ENCODE measurements at places on chromosomes 5 and 9. TPM values are rescaled to one million over a fixed set of nuclear protein-coding genes. Genes with fewer than 3 reads are reported as not detected.

DNA sequence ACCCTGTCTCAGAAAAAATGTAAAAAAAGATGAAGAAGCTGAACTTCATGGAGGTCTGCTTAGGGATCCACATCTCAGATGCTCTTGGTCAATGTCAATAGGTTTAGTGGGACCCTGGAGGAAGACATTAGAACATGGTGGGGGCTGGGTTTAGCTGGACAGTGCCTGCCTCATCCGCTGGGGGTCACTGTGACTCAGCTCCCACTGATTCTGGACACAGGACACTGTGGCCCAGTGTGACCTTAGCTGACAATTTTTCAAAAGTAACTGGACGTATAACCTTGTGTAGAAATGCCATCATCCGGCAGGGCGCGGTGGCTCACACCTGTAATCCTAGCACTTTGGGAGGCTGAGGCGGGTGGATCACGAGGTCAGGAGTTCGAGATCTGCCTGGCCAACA is 7.3 kb upstream of the HNRNPAB start:
- DNase-seq, result no peak

- no peak for DNase-seq
Observed at GRCh38 chr5:68266457-68266856, 50.9 kb downstream of the PIK3R1 start.

DNA sequence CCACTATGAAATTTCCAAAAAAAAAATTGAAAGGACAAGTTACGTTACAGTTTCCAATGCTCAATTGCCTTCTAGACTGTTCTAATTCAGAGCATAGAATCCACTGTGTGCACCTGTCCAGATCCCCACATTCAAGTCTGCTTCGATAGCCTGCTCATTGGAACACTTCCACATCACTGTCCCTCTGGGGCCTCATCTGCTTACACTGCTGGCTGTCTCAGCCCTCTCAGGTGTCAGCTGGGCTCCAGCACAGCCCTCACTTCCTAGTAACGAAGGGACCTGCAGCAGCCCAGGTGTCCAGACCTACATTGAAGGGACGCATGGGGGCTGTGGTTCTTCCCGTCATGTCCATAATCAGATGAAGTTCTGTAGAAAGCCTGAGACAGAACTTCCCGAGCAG is 94.3 kb upstream of the EMB start:
- no peak for DNase-seq

- DNase-seq, result no peak
Observed at GRCh38 chr5:6496207-6496584, 47.5 kb downstream of the UBE2QL1 start.

DNA sequence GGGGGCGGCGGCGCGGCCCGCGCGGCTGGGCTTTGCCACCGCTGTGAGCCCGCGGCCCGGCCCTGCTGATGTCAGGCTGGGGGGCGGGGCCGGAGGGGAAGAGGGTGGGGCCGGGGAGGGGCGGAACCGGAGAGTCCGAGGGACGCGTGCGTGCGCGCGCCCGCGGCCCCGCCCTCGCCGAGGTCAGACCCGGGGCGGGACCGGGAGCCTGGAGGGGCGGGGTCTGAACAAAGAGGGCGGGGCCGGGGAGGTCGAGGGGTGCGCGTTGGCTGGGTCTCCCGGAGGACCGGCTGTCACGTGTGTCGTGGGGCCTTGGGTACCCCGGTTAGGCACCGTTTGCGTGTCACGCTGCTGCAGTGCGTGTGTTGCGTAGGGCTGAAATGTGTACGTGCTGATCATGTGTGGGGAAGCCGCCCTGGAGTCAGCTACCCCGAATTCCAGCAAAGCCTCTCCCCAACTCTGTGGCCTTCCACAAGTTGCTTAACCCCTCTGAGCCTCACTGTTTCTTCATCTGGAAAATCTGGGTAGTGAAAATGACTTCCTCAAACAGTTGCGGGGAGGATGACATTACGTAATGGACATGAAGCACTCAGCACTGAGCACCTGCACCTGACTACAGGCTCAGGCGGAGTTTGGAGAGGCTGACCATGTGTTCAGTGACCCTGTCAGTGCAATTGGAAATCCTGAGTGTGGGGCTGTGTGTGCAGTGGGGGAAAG is at the start of gene RALGDS:
TSS of gene RALGDS (minus strand) at position 43 of the 717 bp plus-strand sequence. CDS start 86 bp downstream, outside the sequence.
- peak; percentile 86 for DNase-seq

- DNase-seq, result no peak
Observed at GRCh38 chr5:163727028-163727427, 221.6 kb downstream of the MAT2B start.

DNA sequence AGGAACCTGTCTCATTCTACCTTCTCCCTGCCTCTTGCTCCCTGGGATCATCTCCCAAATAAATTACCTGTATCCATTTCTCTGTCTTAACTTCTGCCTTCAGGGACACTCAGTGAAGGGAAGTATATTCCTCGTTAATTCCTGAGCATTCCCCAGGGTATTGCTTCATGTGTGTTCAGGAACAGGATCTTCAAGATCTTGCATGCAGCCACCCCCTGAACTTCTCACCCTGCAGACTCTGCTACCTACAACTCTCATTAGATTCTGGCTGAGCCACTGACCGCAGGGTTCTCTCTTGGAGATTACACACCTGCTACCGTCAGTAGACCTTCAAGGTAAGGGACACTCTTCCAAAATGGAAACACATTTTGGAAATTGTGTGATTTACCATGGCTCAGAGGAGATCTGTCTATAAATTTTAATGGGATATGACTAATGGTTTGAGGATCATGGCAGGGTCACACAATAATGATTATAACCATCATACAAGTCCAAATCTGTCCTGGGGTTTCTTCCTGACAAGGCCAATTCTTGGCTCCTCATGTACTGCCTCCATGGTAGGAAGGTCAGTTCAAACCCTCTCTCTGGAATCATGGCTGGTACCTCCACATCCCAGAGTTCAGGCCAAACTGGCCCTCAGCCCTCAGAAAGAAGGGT is 38.9 kb upstream of the UGCG start:
- DNase-seq, result no peak

- no peak for DNase-seq
Observed at GRCh38 chr9:35760651-35761050, 6.6 kb upstream of the MSMP start.

- DNase-seq, result peak; percentile 44
Observed at GRCh38 chr5:36624277-36624676, 17.9 kb downstream of the SLC1A3 start.

DNA sequence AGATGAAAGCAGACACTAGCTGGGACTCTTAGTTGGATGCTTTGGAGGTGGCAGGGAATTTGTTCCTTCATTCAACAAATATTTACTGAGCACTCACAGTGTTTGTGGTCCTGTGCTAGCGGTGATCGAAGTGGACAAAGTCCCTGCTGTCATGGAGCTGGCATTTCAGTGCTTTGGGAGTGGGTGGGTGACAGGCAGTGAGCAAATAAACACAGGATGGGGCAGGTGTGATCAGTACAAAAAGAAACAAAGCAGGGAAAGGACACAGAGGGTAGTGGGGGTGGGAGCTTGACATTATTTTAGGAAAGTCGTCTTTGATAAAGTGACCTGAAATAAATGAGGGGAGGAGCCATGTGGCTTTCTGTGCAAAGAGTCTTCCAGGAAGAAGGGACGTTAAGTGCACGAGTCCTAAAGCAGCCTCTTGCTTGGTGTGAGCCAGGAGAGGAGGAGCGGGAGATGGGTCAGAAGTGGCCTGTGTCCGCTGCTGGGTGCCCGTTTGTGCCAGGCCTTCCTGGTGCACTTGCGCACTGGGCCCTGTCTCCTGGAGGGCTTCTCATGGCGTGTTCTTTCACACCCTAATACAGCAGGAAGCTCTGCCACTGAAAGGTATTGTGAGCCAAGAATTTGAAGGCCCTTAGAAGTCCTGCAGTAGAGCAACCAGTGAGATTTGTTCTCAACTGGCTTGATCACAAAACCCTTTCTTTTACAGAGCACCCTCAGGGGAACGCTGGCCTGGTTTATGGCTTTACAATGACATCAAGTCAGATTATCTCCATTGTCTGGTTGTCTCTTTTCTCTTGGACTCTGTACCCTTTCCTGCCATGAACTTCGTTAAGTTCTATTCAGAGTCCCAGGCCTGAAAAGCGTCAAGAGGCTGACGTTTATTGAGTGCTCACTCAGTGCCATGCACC is 14.8 kb downstream of the NDST1 start:
- DNase-seq, result no peak

GRCh38 chr5:17255471-17256021 is 38.1 kb downstream of the BASP1 start:
- no peak for DNase-seq

DNA sequence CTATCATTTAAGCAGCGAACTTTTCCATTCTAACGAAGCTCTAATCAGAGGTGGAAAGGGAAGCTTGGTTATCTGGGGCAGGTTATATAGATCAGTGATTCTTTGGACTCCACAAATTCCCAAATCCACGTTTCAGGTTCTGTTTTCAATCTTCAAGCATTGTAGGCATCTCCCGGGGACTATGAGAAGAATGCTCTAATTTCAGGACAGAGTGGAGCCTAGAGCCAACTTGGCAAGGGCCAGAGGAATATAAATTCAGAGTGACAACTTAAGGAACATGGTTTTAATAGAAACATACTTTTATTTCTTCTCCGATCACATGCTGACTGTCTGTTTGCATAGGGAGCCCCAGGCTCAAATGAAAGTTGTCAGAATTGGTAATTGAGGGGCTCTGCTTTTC is 514.0 kb upstream of the KLF4 start:
- DNase-seq, result no peak

DNA sequence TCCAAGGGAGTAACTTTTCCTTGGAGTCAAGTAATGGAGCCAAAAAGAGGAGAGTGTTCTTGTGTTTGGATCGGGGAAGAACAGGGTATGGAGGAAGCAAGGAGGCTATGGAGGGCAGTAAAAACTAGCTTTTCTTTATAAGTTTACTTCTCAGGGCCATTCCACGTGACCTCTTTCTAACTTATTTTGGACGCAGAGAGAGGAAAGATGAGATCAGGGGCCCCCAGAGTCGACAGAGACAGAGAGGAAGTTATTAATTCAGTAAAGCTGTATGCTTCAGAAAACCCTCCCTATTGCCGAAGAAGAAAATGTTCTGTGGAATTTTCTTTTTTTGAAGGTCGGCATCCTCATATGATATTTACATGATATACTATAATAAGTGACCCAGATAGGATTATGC is 233.8 kb upstream of the MPDZ start:
- DNase-seq, result no peak

DNA sequence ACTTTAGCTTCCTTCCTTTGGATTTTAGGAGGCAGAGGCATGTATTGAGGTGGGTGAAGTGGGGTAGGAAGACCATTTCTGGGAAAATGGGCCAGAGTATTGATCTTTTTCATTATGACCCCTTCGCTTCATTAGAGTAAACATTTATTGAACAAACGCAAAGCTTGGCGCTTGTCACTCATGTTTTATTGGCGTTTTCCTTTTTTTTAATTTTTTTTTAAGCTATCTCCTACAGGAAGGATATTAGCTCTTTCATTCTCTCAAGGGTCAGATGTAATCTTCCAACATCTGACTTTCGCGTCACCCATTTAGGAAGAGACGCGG is 273 bp upstream of the SUB1 start:
- no peak for DNase-seq

DNA sequence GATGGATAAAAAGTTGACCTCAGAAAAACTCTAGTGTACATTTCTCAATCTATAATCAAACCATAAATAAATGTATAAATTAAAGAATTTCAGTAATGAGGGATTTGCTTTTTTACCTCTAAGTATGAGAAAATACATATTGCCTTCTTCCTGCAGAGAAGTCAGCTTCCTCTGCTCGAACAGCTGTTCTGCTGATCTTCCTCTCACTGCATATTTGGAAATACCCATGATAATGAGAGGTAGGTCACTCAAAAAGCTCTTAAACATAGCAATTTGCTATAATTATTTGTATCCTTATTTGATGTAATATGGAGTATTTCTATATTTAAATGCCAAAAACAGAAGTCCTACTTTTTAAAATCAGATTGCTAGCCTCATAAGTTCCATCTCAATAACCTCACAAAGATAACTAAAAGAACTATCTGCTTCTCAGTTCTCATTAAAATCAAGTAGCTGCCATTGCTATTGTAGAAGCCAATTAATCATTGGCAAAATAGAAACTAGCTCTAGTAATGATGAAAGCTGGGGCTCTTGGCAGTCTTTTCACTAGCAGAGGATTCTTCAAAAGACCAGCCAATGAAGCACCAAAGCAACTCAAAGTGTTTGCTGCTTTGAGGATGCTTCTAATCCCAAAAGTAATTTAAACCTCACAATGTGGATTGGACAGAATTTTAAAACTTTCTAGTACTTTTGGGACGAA is 35.7 kb upstream of the OR13D1 start:
- DNase-seq, result no peak

DNA sequence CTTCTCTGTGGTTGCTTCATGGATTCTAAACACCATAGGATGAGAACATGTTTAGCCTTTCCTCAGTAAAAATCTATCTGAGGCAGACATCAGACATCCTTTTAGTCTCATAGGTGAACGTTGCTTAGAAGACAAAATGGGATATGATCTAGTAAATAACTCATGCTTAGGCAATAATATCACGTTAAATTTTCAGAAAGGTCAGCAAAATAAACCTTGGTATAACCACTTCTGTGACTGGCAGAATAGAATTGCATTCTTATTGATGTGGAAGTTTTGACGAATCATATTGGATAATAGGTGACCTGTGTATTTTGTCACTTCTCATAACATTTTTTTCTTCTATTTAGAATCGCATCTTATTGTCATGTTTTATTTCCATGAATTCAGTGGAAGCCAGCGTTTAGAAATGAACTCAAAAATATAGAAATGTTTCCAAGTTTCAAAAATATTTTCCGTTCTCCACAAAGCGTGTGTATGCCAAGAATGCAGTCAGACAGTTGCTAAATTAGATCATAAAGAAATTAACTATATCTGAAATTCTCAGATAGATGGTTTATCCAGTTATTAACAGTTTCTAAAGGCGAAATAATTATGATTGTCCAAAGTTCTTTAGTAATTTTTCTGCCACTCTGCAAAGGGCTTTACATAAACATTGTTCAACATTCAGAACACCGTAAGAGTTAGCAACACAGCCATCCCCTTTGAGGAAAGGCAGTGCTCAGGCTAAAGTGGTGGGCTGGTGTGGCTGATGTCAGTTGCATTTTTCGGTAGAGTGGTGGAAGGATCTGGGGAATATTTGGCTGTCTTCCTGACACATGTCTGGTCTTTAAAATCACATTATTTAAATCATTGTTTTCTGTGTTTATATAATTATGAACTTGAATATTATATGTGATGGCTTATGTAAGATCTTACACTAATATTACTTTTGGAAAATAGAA is 827.2 kb downstream of the MTRR start:
- no peak for DNase-seq

DNA sequence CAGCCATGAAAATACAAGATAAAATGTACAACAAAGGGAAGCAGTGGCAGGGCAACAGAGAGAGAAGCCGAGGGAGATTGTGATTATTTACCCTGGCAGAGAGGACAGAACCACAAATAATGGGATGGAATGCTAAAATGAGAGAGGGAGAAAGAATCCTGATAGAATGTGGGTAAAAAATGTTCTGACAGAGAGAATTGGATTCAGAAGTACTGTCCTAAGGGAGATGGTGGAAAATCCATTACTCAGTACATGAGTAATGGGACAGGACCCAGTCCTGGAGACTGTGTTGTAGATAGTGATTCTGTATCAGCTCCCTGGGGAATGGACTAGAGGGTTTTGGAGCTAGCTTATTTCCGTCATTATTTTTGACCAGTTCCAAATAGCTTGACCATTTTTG is 831.5 kb downstream of the MAT2B start:
- no peak for DNase-seq

GRCh38 chr5:167702014-167702413 is 589.4 kb upstream of the WWC1 start:
- DNase-seq, result no peak

The SEMA5A gene
- 0.46 TPM for total RNA-seq

The PCDH1 gene
- total RNA-seq, result 18.6 TPM

The TRPM3 gene
- total RNA-seq, result 0.07 TPM

The ANXA2R gene
- total RNA-seq, result 1.4 TPM

The PCDHGA1 gene
- 0.65 TPM for total RNA-seq

The OTP gene
- total RNA-seq, result not detected

The MEIKIN gene
- not detected for total RNA-seq

The DNAH5 gene
- 0.03 TPM for total RNA-seq

All from gastrocnemius medialis (tissue), 4 donors.